ENCODE measurements at places on chromosomes 13 and 19.

DNA sequence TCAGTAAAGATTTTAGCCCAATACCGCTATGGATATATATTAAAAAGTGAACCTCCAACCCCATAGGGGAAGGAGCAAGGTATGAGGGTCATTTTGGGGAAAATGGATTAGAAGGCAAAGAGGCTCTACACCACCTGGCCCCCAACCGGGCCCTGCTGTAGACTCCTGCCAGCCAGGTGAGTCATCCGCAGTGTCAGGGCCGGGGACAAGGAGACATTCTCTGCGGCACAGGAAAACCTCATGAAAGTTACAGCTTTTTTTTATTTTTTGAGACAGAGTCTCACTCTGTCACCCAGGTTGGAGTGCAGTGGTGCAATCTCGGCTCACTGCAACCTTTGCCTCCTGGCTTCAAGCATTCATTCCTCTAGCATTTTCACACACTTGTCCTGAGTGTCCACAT lies 32.0 kb downstream of the ZFR2 start:
- no peak for DNase-seq

- DNase-seq, result no peak
These were observed at the start of gene OR10H1 for GRCh38 chr19:15815306-15815705. TSS of gene OR10H1 (minus strand) at chr19:15815664. CDS start at chr19:15808037, 7,627 bp downstream.

GRCh38 chr19:22945560-22945959 lies 57.4 kb downstream of the ZNF728 start:
- DNase-seq, result no peak

GRCh38 chr19:10517760-10518443 lies 655 bp upstream of the S1PR5 start:
- DNase-seq, result peak; percentile 18

DNA sequence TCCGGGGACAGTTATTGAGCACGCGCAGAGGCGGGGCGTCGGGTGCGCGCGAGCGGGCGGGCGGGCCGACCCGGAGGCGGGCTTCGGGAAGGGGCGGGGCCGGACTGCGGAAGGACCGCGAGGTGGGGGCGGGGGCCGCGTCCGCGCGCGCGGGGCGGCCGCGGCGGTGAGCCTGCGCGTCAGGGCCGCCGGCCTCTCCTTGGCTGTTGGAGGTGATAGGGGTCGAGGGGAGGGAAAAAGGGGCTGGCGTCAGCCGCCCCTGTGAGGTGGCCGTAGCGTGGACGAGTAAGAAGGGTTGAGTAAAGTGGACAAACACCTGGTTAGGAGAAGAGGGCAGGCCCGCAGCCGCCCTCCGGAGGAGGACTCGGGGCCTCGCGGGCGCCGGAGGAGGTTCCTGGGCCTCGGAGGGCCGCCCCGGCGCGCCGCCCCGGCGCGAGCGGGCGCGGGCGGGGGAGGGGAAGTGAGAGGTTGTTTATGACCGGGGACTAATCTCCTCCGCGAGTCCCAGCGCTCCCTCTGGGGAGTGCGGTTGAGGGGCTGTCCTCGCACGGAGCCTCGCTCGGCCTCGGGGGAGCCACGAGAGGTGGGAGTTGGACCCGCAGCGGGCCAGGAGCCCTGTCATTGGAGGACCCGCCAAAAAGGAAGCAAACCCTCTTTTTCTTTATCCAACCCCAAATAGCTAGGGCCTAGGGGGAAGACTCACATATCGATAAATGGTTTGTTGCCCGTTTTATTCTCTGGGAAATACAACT lies 547 bp upstream of the INTS6 start:
- DNase-seq, result peak; percentile 74

GRCh38 chr13:98781045-98781444 lies 28.6 kb upstream of the SLC15A1 start:
- DNase-seq, result no peak

DNA sequence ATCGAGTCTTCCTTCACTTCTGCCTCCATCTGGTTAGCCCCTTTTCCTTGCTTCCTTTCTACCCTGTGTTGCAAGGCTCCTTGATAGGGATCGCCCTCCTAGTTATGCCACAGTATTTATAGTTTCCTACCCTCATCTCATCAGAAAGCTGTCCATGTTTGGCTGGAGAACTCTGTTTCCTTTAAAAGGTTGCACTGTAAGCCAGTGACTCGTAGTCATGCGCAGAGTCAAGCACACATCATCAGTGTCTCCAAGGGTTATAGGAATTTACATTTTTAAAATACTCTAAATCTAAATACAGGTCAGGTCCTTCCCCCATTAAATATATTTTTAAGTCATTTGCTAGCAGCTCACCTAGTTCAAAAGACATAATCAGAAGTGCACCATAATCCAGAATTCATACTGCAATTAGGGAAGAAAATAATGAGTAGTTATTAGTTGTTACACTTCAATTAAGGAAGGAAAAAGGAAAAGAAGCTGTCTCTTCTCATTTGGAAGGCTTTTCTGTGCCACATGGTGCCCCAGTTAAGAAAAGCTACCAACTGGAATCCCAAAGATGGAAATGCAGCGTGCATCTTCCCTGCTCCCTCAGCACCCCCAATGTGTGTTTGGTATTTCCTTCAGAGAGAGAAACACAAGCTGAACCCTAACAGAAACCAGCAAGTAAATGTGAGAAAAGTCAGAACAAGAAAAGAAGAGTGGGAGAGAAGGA lies 81.0 kb downstream of the GPR12 start:
- no peak for DNase-seq

GRCh38 chr13:111278743-111279652 lies 41.4 kb upstream of the TEX29 start:
- no peak for DNase-seq

GRCh38 chr13:81760316-81760715 lies 1419.4 kb upstream of the SPRY2 start:
- DNase-seq, result no peak

DNA sequence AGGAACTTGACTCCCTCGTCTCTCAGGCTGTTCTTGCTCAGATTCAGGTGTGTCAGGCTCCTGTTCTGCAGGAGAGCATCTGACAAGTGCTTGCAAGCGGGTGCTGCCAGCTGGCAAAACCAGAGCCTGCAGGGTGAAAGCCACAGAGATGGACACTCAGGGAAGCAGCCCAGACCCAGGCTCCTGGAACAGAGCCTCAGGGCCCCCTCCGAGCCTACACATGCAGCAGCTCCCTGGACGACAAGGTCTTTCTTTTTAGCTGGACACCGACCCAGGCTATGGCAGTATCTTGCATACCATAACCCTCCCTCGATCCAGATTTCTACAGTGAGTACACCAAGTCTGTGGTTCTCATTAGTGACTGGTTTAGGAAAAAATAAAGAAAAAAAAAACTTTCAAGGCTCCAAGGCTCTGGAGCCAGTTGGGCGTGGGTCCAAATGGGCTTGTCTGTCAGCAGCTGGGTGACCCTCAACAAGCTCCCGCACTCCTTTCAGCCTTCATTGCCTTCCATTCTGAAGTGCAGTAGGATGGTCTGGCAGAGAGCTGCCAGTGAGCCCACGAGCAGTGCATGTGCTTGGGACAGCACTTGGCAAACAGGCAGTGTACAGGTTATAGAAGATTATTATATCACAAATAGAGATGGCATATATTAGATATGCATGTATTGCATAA lies 29.9 kb downstream of the NLRP13 start:
- DNase-seq, result no peak

- DNase-seq, result no peak
These were observed 1363.5 kb upstream of the PCDH20 start for GRCh38 chr13:62779161-62779560.

- no peak for DNase-seq
These were observed 67.1 kb downstream of the STARD13 start for GRCh38 chr13:33218426-33218825.

- DNase-seq, result peak; percentile 28
These were observed at the start of gene FAM124A for GRCh38 chr13:51222037-51222685. TSS of gene FAM124A (plus strand) at chr13:51222398. CDS start at chr13:51222502, 104 bp downstream.

DNA sequence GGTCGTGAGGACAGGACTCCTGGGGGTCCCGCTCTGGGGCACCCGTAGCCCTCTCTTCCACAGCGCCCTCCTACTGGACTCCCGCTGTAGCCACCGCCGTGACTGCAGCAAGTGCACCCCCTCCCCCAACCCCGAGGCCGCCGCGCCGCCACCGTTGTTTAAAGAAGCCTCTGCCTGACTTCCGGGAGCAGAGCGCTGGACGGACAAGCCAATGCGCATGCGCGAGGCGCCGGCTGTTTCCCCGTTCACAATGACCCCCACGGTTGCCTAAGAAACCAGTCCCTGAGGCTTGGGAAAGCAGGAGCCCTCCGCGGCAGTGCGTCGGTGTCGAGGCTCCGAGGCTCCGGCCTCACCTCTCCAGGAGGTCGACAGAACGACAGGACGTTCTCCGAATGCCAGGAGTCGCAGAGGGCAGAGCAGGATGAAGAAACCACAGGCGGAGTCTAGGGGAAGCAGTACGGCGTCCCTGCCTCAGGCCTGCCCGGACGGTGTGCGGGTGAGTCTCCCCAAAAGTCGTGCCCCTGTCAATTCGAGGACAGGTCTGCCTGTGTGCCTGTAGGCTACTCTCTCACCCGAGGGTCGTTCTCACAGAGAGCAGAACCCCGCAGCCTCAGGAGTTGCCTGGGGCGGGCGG lies 70.5 kb upstream of the ZNF420 start:
- DNase-seq, result no peak

DNA sequence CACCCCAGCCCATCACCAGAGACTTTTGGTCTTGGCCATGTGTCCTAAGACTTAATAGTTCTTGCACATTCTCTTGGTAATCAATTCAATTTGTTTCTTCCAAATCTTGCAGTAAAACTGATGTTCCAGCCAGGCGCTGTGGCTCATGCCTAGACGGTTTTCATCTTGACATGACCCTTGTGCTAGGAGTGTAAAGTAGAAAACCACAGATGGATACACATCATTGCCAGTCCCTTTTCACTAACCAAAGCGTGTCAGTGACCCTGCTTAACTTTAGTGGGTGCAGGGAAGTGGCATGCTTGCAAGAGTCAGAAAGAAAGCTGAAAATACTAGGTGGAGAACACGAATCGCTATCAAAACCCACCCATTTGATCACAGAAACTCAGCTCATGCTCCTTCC lies 18.0 kb upstream of the CD70 start:
- no peak for DNase-seq

GRCh38 chr13:52845766-52846566 lies 2.5 kb downstream of the PCDH8 start:
- no peak for DNase-seq

- DNase-seq, result no peak
These were observed 57.5 kb downstream of the SERP2 start for GRCh38 chr13:44431150-44431549.

- peak; percentile 72 for DNase-seq
These were observed 12.3 kb downstream of the RUBCNL start for GRCh38 chr13:46374710-46375109.

- DNase-seq, result no peak
These were observed at the start of gene CBLC for GRCh38 chr19:44777715-44778347. TSS of gene CBLC (plus strand) at chr19:44777890. CDS start at chr19:44777932, 42 bp downstream.

DNA sequence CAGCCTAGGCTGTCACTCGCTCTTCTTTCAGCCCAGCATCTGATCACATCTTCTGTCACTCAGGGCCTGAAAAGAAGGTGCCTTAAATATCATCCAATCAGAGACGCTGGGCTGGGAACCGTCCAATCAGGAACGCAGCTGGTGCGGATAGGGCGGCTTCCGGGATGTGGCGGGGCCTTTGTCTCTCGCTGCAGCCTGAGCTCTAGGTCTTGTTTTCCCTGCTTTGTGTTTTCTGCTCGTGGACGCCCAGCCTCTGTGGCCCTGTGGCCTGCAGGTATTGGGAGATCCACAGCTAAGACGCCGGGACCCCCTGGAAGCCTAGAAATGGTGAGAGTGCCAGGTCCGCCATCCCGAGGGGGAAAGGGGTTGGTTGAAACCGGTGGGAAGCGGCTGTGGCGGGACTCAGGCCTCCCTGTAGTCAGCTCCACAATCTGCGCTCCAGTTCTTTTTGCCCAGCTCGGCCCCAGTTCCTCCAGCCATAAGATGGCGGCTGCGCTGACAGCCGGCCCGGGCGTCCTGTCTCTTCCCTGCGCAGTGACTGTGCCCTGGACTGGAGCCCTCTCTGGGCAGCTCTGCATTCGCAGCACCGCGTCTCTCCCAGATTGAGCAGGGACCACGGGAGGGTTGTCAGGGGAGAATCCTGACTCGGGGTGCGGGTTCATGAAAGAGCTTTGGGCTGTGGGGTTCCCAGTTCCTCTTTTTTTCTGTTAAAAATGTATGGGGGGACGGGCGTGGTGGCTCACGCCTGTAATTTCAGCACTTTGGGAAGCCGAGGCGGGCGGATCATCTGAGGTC lies at the start of gene ZNF85:
Gene ZNF85 (plus strand): TSS at position 175 of the 795 bp plus-strand sequence. CDS start 150 bp downstream, at position 325.
- DNase-seq, result peak; percentile 69

DNA sequence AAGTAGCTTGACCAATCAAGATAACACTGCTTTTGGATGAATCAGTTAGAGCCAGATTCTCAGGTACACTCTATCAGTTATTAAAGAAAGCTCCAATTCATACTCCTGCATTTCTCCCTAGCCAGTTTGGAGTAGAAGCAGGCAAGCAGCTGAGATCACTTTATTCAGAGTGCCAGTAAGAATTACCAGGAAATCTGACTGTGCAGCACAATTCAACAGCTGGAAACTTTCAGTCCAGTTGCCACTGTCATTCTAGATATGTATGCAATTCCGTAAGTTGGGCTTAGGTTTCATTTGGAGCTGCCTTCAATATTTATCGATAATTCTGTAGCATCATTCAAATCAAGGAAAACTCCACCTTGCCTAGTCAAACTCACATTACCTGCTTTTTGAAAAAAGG lies 2625.6 kb upstream of the PCDH20 start:
- no peak for DNase-seq

DNA sequence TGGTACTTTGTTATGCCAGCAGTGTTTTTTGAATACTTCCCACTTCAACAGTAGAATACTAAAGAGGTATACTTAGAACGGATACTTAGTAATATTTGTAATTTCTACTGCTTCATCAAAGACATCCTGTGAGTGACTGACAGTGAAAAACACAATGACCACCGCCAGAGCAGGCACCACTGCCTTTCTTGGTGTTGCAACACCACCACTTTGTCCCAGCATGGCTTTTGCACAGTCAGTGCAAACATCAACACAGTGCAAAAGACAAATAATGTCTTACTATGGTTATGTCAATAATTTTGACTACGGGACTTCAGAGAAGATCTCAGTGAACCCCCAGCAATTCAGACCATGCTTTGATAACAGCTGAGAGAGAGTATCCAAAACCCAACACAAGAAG lies 220.5 kb downstream of the RBM26 start:
- no peak for DNase-seq

- no peak for DNase-seq
These were observed 858 bp upstream of the PPP6R1 start for GRCh38 chr19:55259540-55260210.

- DNase-seq, result peak; percentile 86
These were observed 5.1 kb downstream of the JUNB start for GRCh38 chr19:12796146-12797071.

GRCh38 chr13:22562116-22562515 lies 618.7 kb upstream of the SGCG start:
- no peak for DNase-seq

DNA sequence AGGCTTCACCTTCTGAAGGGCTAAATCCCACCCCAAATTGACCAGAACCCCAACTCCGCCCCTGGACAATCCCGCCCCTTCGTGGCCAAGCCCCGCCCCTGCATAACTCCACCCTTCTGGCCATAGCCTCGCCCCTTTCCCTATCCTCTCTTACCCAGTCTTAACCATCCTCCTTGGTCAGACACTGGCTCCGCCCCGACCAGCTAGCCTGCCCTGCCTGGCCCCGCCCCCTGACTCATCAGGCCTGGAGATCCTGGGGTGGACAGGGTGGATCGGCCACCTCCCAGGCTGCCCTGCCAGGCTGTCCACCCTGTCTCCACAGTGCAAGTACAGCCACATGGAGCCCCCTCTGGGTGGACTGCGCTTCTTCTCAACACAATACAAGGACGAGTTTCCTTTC lies 8.0 kb upstream of the ZNF358 start:
- no peak for DNase-seq

All from Kasumi-1 (cell line).